Peyer's patch (tissue), 4 donors: ENCODE measurements at places on chromosomes 1 and 21. TPM values are rescaled to one million over a fixed set of nuclear protein-coding genes. Genes with fewer than 3 reads are reported as not detected.

GRCh38 chr1:186915555-186915954, 86.8 kb downstream of the PLA2G4A start:
- no peak overlapping the region for H3K4me3 ChIP-seq
- DNase-seq: no peak
- no peaks in the 10 kb centered on the region for H3K36me3 ChIP-seq
- no peaks in the 10 kb centered on the region for H3K4me1 ChIP-seq
- H3K27ac ChIP-seq: no peak overlapping the region
- no peaks in the 10 kb centered on the region for H3K27me3 ChIP-seq

DNA sequence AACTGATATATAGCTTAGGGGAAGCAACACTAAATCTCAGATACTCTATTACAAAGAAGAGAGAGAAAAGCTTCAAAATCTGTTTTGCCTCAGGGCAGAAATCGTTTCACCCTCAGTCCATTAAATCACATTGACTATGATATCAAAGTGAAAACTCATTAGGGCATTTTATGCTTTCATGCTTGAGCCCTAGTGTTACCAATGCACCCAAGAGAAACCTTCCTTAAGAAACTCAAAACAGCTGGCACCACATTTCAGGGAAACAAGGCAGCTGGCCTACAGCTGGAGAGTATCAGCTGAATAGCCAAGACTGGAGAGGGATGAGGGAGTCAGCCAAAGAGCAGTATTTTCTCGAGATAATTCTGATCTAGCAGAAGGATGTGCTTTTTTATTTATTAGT, 14.9 kb downstream of the COLGALT2 start:
- H3K4me3 ChIP-seq: no peak overlapping the region
- no peak overlapping the region for H3K27ac ChIP-seq
- H3K4me1 ChIP-seq: no peaks in the 10 kb centered on the region
- no peaks in the 10 kb centered on the region for H3K27me3 ChIP-seq
- no peak for DNase-seq

GRCh38 chr1:159765806-159766205, 15.0 kb upstream of the DUSP23 start:
- no peaks in the 10 kb centered on the region for H3K4me1 ChIP-seq
- H3K4me3 ChIP-seq: no peak overlapping the region
- no peak overlapping the region for H3K27ac ChIP-seq
- H3K27me3 ChIP-seq: no peaks in the 10 kb centered on the region

GRCh38 chr21:42535602-42536171, 22.0 kb downstream of the SLC37A1 start:
- no peak overlapping the region for H3K4me3 ChIP-seq
- H3K4me1 ChIP-seq: peaks cover 50% of the 10 kb centered on the region
- H3K27me3 ChIP-seq: no peaks in the 10 kb centered on the region
- peaks cover 40% of the 10 kb centered on the region for H3K36me3 ChIP-seq
- peak overlapping the region; percentile 72 for H3K27ac ChIP-seq

- no peak overlapping the region for H3K27ac ChIP-seq
- H3K27me3 ChIP-seq: no peaks in the 10 kb centered on the region
- no peak for DNase-seq
- no peaks in the 10 kb centered on the region for H3K36me3 ChIP-seq
Observed at GRCh38 chr1:186811892-186812291, 16.9 kb upstream of the PLA2G4A start.

- H3K36me3 ChIP-seq: no peaks in the 10 kb centered on the region
- H3K27me3 ChIP-seq: no peaks in the 10 kb centered on the region
- H3K27ac ChIP-seq: no peak overlapping the region
- H3K4me1 ChIP-seq: no peaks in the 10 kb centered on the region
- H3K4me3 ChIP-seq: no peak overlapping the region
Observed at GRCh38 chr21:34819357-34819999, 150.7 kb downstream of the CLIC6 start.

DNA sequence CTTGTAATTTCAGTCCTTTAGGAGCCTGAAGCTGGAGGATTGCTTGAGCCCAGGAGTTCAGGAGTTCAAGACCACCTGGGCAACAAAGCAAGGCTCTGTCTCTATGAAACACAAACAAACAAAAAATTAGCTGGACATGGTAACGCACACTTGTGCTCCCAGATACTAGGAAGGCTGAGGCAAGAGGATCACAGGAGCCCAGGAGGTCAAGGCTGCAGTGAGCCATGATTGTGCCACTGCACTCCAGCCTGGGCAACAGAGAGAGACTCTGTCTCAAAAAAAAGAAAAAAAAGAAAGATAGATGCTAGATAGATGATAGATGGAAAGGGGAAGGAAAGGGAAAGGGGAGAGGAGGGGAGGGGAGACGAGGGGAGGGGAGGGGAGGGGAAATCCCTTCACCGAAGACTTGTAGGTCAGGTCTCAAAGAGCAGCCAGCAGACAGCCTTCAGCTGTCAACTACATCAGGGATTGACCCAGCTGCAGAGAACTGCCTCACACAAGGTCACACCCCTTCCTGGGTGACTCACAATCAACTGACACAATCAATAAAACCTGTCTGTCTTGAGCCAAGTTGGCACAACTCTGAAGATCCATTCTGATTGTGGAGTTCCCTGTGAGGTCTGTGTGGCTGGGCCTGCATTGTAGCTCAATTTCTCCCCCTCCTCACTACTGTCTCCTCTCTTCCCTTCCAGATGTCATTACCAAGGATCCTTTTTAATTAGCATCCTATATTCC, 200.6 kb downstream of the RGS7 start:
- H3K27me3 ChIP-seq: no peaks in the 10 kb centered on the region
- no peak overlapping the region for H3K27ac ChIP-seq
- H3K36me3 ChIP-seq: no peaks in the 10 kb centered on the region

- H3K27ac ChIP-seq: no peak overlapping the region
- no peak overlapping the region for H3K4me3 ChIP-seq
- H3K27me3 ChIP-seq: no peaks in the 10 kb centered on the region
- no peaks in the 10 kb centered on the region for H3K36me3 ChIP-seq
- no peak for DNase-seq
- H3K4me1 ChIP-seq: peaks cover 12% of the 10 kb centered on the region
Observed at GRCh38 chr1:15288173-15288926, 41.3 kb downstream of the FHAD1 start.

DNA sequence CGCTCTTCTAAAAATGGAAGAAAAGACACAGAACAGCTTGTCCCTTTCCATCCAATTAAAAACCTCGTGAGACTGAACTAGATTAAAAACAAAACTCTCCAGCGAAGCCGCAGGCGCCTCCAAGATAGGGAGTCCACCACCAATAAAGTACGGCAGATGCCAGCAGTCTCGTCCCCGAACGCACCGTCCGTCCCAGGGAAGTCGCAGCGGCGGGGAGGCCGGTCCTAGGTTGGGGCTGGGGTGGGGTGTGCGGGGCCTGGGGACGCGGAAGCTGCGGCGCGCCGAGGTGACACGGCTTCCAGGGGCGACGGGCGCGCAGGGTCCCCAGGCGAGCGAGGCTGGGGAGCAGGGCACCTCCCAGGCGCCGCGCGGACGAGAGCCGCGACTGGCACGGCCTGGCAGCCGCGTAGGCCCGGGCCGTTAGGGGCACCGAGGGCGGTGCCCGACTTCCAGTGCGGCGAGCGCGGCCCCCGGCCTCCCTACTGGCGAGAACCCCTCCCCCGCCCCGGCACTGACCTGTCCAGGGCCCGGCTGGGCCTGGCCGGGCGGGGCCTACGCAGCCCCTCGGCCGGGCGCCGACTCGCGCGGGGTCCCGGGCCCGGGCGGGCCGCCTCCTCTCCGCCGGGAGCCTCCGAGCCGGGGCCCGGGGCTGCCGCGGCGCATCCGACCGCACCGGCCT, 28.3 kb upstream of the A3GALT2 start:
- H3K27me3 ChIP-seq: no peaks in the 10 kb centered on the region
- DNase-seq: peak; percentile 75
- H3K27ac ChIP-seq: peak overlapping the region; percentile 94
- peak overlapping the region; percentile 99 for H3K4me3 ChIP-seq

- H3K27ac ChIP-seq: no peak overlapping the region
- no peaks in the 10 kb centered on the region for H3K4me1 ChIP-seq
- no peak for DNase-seq
- H3K36me3 ChIP-seq: no peaks in the 10 kb centered on the region
Observed at GRCh38 chr1:151618470-151618869, 6.6 kb downstream of the SNX27 start.

GRCh38 chr1:162937716-162938395, 76.9 kb upstream of the CCDC190 start:
- no peaks in the 10 kb centered on the region for H3K4me1 ChIP-seq
- no peak overlapping the region for H3K27ac ChIP-seq
- H3K36me3 ChIP-seq: no peaks in the 10 kb centered on the region
- no peak overlapping the region for H3K4me3 ChIP-seq
- no peak for DNase-seq

DNA sequence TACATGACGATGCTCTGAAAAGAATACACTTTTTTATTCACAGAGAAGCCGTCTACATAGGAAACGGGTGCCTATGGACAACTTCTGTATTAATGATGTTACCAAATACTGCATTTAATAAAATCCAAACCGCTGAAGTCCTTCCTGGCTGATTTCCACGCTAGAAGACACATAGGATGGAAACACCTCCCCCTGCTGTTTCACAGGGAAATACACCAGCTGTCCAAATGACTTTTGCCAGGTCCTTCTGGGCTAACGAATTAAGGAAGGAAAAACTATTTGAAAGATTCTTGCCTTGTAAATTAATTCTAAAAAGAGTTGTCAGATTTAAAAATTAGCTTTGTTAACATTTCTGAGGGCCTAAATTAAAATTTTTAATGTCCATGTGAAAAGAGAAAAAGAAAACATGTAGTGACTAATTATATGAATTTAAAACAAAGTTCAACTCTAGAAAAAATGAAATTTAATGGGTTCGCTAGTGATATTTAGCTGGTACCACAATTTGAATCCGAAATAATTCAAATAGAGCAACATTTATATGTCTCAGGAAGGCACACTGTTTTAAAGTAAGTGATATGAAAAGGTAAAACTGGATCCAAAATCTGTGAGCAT, 146.0 kb downstream of the RERE start:
- no peak overlapping the region for H3K27ac ChIP-seq
- no peak overlapping the region for H3K4me3 ChIP-seq
- H3K36me3 ChIP-seq: no peaks in the 10 kb centered on the region
- H3K4me1 ChIP-seq: no peaks in the 10 kb centered on the region

GRCh38 chr1:48061162-48062136, 64.3 kb upstream of the TRABD2B start:
- DNase-seq: no peak
- H3K27ac ChIP-seq: no peak overlapping the region
- H3K36me3 ChIP-seq: no peaks in the 10 kb centered on the region
- no peaks in the 10 kb centered on the region for H3K27me3 ChIP-seq

- no peaks in the 10 kb centered on the region for H3K4me1 ChIP-seq
- no peak overlapping the region for H3K27ac ChIP-seq
- no peaks in the 10 kb centered on the region for H3K36me3 ChIP-seq
- no peaks in the 10 kb centered on the region for H3K27me3 ChIP-seq
Observed at GRCh38 chr1:17139637-17140036, 20.4 kb upstream of the PADI2 start.

GRCh38 chr1:19616489-19616888, 27.6 kb upstream of the NBL1 start:
- no peak overlapping the region for H3K4me3 ChIP-seq
- no peaks in the 10 kb centered on the region for H3K36me3 ChIP-seq
- no peaks in the 10 kb centered on the region for H3K4me1 ChIP-seq
- no peaks in the 10 kb centered on the region for H3K27me3 ChIP-seq
- no peak for DNase-seq

DNA sequence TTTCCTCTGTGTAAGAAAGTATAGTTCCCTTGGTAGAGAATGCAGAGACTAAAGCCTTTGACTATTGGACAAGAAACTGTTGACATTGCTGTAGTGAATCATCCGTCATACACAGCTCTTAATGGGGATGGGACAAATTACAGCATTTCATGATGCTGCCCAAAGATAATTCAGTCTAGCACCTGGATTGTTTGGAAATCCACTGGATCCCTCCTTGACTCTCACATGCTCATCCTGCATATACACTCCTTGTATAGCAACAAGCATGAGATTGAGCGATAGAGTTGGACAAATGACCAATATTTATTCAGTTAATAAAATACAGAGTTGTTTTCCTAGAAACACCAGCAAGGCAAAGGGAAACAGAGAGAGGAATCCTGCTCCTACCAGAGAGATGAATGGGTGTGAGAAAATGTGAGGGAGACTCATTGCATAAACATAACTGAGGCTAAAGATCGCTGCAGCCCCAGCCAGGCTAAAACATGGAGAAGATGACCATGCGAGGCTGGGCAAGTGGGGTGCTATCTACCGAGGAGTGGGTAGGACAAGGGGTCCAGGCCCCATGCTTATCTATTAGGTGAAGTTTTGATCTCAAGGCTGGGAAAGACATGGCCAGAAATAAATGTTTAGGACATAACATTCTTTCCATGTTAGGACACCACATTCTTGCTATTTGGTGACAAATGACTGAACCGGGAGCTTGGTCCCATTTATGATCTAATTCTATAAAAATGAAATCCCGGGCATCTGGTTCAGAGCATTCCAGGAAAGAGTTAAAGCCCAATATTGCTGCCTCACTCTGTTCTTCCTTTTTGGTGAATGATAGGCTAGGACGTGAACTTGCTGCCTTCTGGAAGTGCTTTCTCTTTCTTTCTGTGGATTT, 153.2 kb downstream of the TGFB2 start:
- no peaks in the 10 kb centered on the region for H3K4me1 ChIP-seq
- no peak overlapping the region for H3K27ac ChIP-seq

DNA sequence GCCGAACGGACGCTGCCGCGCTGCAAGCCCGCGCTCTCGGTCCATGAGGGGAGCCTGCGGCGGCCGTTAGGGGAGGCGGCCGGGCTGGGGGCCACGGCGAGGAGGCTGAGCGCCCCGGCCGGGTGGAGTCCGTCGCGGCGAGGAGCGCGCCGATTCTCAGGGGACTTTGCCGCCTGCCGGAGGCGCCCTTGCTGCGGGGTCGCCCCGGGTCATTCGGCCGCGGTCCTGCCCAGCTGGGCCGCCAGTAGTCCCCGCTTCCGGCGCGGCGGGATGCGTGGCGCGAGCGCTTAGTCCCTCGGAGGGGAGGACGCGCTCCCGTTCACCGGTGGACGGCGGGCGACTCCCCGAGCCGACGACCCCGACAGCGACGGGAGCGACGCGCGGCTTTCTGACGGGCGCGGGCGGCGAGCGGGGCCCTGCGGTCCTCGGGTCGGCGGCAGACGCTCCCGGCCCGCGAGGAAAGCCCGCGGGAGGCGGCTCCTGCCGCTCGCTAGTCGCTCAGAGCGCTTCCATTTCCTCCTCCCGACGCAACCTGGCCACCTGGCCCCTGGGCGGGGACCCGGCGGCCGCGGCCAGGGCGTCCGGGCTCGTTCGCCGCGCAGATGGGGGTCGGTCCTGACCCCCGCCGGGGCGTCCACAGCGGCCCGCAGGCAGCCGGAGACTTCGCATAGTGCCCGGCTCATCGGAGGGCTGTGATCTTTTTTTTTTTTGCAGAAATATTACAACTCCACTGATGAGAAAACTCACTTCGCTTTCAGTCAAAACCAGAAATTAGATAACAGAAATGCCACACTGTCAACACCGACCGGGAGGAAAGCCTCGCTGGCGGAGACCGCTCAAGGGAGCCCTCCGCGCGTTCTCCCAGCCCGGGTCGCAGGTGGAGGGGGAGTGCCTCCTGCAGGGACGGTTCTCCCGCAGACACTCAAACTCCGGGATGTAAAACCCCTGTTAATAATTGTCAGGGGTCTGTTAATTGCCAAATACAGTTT, 641 bp upstream of the ZBTB21 start:
- DNase-seq: peak; percentile 41
- no peaks in the 10 kb centered on the region for H3K4me1 ChIP-seq
- H3K4me3 ChIP-seq: peak overlapping the region; percentile 80
- H3K36me3 ChIP-seq: no peaks in the 10 kb centered on the region
- peak overlapping the region; percentile 98 for H3K27ac ChIP-seq
- H3K27me3 ChIP-seq: no peaks in the 10 kb centered on the region

GPR3 gene
- not detected for total RNA-seq

RGS5 gene
- 13.1 TPM for total RNA-seq

TRIM46 gene
- not detected for total RNA-seq

SPRR2B gene
- total RNA-seq: not detected

FCAMR gene
- 0.85 TPM for total RNA-seq

ACTA1 gene
- 3.3 TPM for total RNA-seq

TCHH gene
- 0.13 TPM for total RNA-seq

MATN1 gene
- not detected for total RNA-seq
